Activated CD4-positive, alpha-beta T cell treated with anti-CD3 and anti-CD28 coated beads for 36 hours (primary cell): ENCODE measurements at places on chromosomes 11 and 22.

GRCh38 chr11:102552020-102552419, 21.5 kb upstream of the MMP7 start:
- DNase-seq = no peak

DNA sequence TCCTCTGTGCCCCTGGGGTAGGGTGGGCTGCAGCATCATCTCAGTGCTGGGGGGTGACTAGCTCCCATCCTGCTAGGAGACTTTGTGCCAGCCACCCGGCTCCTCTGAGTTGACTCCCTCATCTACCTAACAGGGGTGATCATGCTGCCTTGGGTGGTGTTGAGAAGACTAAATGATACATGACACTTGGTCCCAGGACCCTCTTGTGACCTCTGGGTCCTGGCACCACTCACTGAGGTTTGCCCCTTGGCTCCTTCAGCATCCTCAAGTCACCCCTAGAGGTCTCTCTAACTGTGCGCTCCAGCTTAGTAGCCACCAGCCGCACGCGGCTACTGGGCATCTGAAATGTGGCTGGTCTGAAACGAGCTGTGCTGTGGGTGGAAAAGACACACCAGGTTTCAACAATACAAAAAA, 72.1 kb downstream of the LRRC32 start:
- DNase-seq = peak; percentile 47

- peak; percentile 37 for DNase-seq
Observed at GRCh38 chr11:95443386-95443785, 212.4 kb upstream of the SESN3 start.

DNA sequence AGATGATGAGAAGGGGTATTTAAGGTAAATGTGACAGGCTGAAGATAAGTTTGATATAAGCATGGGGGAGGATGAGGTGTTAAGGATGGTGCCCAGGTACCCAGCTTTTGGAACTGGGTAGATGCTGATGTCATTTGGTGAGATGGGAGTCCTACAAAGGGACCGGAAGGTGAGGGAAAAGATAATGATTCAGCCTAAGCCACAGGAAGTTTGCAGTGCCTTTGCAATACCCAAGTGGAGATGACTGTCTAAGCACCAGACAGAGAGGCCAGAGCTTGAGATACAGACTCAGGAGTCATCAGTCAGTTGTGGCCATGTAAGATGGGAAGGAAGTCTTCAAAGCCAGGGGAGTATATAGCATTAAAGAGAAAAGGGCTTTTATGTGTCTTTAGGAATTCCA, 30.0 kb upstream of the SMCO4 start:
- DNase-seq = no peak

DNA sequence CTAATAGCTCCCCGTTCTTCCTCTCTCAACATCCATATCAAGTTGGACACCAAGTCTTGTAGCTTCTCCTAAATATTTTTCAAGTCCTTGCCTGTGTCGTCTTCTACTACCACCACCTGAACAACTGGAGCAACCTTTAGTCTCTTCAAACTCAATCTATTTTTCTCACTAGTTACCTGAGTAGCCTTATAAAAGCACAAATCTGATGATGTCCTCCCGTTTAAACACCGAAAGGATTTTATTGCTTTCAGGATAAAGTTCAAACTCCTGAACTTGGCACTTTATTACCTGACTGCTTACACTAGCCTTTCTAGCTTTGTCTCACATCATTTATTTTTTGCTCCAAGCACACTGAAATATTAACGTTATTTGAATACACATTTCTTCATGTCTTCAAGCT, 1.3 kb upstream of the PAK1 start:
- no peak for DNase-seq
